AG08396 (cell line): ENCODE measurements at places on chromosomes 6 and 20.

GRCh38 chr20:37270576-37271420 lies 9.2 kb upstream of the GHRH start:
- no peak for DNase-seq

- peak; percentile 63 for DNase-seq
Observed at GRCh38 chr20:32535953-32536823, 48.9 kb downstream of the NOL4L start.

- no peak for DNase-seq
Observed at GRCh38 chr6:150312395-150312794, 56.4 kb upstream of the IYD start.

DNA sequence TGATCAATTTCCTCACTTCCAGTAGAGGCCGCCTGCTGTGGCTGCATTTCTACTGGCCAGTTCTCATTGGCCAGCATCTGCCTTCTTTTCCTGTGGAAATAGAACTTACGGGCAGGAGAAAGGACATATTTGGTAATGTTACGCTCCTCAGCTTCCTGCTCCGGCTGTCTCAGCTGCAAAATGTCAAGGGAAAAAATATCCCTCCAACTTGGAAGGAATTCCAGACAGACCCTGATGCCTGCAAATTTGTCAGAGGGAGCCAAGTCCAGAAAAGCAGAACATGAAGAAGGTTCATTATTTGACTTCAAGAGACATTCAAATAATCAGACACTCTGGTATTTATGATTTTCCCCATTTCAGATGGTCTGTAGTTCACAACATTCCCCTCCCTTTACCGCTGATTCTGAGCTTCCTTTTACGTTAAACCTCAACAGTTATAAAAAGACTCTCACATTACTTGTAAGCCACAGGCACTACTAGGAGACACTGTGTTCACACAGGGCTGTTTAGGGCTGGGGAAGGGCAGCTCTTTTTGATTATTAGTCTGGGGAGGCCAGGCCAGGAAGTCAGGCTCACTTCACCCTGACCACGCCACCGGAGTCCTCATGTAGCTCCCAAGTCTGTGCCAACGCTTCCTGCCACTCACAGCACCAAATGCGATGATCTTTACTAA lies 179.6 kb upstream of the CCN2 start:
- DNase-seq = peak; percentile 22

- peak; percentile 77 for DNase-seq
Observed at GRCh38 chr20:37526238-37526838, 1.3 kb downstream of the BLCAP start.

DNA sequence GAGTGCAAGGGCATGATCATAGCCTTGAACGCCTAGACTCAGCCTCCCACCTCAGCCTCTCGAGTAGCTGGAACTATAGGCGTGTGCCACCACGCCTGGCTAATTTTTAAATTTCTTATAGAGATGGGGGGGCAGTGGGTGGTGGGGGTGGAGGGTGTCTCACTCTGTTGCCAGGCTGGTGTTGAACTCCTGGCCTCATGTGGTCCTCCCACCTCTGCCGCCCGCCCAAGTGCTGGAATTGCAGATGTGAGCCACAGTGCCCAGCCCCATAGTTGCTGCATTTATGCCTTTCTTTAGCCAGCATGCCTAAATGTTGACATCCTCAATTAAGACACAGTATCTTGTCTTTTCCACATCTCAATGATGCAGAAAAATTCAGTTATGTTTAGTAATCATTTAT lies 171.1 kb downstream of the ARID1B start:
- DNase-seq = no peak

GRCh38 chr20:61082720-61083119 lies 169.3 kb upstream of the CDH4 start:
- no peak for DNase-seq

DNA sequence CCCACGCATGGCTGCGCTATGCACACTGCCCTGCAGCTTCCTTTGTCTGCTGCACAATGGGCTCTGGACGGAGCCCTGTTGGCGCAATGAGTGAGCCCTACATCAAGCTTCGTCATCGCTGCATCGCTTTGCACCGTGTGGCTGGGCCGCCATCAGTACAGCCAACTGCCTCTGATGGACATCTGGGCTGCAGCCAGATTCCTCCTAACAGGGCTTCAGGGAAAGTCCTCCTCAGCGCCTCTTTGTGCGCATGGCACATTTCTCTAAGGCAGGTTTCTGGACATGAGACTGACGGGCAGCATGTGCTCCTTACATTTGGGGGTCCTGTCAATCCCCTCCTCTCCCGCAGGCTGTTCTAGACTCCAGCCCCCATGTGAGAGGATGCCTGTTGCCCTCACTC lies 29.7 kb upstream of the ANGPT4 start:
- DNase-seq = no peak

DNA sequence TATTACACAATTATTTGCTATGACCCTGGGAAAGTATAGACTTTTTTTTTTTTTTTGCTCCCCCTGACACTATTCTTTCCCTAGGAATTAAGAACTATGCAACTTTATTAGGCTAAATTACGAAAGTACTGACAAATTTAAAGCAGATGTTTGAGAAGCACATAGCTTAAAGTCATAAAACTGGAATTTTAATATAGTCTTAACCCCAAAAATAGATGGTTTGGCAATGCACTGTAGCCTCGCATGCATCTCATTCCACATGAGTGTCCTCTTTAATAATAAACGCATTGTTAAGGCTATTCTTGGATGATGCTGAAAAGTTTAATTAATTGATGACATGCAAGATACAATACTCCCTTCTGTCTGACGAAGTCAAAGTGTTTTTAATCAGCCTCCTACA lies 49.3 kb downstream of the TBC1D7 start:
- DNase-seq = peak; percentile 41

DNA sequence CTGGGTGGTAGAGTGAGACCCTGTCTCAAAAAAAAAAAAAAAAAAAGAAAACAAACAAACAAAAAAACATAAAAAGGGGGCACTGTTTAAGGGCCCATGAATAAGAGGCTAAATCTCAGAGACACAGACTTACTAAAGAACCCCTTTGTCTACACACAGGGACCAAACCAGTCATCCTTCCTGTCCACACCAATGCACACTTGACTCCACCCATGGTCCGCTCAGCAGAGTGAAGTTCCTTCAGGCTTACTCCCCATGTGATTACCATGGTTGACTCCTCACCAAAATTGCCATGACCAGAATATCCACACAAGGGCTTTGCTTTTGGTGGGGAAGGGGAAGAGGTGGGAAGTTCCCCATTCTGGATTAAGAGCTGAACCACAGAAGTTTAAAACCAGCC lies 19.4 kb upstream of the REPS1 start:
- DNase-seq = no peak

GRCh38 chr20:53080969-53081871 lies 109.1 kb downstream of the TSHZ2 start:
- no peak for DNase-seq

GRCh38 chr6:101879782-101880181 lies 486.3 kb downstream of the GRIK2 start:
- no peak for DNase-seq

DNA sequence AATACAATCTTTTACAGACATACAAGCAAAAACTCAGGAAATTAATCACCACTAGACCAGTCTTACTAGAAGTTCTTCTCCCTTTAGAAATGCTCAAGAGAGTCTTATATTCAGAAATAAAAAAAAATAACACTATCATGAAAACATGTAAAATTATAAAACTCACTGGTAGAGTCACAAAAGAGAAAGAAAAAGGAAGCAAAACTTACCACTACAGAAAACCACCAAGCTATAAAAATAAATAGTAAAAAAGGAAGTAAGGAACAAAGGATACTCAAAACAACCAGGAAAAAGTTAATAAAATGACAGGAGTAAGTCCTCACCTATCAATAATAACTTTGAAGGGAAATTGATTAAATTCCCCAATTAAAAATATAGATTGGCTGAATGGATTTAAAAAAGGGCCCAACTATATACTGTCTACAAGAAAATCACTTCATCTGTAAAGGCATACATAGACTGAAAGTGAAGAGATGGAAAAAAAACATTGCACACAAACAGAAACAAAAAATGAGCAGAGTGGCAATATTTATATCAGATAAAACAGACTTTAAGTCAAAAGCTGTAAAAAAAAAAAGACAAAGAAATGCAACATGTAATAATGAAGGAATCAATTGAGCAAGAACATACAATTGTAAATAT lies 489.5 kb downstream of the KIF16B start:
- no peak for DNase-seq

DNA sequence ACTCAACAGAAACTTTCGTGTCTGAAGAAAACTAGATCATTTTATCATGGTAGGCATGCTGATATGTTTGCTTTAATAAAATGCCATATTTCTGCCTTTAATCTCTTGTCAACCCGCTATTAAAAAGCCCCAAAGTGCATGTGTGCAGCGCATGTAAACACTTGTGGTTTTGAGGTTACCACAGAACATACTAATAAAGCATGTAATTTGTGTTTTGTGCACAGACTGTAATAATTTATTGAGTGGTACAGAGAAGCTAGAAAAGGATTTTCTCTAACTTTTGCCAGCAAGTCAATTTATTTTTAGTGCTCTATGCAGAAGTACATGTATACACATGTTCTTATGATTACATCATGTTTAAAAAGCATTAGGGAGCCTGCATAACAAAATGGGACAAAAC lies 349.9 kb upstream of the SLC35B3 start:
- no peak for DNase-seq

GRCh38 chr6:74973591-74973990 lies 232.3 kb downstream of the COL12A1 start:
- no peak for DNase-seq

DNA sequence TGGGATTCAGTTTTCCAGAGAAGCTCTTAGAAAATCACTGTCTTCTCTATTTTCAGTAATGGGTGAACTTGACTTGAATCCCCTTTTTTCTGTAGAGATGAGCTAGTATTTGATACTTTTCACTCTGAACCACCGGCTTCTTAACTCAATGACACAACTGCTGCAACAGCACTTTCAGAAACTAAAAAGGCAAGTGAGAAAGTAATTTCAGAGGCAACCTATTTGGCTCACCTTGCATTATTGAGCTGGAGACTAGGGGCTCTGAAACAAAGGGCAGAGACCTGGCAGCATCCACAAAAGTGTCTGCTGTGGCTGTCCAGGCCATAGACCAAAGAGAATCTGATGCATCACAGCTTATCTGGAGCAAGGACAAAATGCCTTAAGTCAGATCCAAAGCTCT lies 289.8 kb upstream of the IRAK1BP1 start:
- DNase-seq = no peak

DNA sequence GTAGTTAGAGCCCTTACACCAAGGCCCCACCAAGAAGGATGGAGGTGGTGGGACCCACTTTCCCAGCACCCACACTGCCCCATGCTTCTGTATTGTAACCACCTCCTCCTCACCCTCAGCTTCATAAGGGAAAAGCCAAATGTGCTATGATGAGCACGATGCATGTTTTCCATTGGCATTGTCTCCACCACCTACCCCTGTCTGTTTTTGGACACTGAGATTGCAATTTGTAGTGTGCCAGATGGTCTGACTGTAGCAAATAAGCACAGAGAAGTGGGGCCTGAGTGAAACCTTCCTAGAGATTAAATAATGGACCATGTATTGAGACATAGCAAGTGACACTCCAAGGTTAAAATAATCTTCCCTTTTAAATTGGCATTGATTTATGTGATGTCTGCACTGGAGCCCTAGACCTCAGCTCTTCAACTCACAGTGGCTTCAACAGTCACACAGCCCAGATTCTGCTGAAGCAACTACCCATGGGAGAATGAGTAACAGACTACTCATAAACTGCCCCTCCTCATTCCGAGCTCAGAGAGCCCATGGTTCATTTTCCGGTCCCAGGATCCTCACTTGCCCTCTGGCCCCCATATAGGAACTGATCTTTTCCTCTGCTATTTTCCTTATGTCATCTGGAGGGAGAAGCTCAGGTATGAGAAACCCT lies 177.9 kb downstream of the COL9A1 start:
- DNase-seq = no peak

DNA sequence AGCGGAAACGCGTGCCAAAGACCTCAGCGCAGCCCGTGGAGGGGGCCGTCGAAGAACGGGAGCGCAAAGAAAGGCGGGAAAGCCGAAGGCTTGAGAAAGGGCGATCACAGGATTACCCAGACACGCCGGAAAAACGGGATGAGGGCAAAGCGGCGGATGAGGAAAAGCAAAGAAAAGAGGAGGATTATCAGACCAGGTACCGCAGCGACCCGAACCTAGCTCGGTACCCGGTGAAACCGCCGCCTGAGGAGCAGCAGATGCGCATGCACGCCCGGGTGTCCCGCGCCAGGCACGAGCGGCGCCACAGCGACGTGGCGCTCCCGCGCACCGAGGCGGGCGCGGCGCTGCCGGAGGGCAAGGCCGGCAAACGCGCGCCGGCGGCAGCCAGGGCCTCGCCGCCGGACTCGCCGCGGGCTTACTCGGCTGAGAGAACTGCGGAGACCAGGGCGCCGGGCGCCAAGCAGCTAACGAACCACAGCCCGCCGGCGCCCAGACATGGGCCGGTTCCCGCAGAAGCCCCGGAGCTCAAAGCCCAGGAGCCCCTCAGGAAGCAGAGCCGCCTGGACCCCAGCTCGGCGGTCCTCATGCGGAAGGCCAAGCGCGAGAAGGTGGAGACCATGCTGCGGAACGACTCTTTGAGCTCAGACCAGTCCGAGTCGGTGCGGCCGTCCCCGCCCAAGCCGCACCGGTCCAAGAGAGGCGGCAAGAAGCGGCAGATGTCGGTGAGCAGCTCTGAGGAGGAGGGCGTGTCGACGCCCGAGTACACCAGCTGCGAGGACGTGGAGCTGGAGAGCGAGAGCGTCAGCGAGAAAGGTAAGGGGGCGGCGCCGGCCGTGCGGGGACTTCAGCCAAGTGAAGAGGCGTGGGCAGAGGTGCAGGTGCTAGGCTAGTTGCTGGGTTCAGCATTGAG lies 296.2 kb downstream of the RIMS1 start:
- DNase-seq = peak; percentile 42

DNA sequence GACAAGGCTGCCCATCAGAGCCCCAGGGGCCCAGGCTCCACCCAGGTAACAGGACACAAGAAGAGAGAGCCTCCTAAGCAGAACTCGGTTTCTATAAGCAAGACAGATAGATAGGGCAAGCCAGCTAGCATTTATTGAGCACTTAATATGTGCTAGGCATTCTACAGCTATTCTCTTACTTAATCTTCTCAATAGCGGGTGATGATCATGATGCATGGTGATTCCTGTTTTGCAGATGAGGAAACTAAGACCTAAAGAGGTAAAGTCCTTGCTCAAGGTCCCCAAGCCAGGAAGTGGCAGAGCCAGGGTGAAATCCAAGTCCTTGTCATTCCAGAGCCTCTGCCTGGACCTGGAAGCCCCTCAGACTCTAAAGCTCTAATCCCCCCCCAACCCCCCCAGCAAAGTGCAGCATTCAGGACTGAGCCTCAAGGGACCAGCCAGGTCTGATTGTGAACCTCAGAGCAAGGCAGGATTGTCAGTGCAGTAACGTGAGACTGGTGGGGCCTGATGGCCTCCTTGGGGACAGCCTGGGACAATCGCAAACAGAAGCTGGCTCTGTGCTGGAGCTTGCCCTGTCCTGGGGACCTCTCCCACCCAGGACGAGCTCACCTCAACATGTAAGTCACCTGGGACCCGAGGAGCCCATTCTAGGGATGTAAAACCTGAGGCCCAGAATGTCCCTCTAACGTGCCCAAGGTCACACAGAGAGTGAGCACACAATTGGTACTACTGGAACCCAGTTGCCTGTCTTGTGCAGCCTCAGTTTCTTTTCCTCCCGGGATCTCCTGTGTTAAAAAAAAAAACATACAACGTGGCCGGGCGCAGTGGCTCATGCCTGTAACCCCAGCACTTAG lies 48.4 kb upstream of the PTGIS start:
- DNase-seq = no peak
